ENCODE measurements at places on chromosomes 2 and 18.

DNA sequence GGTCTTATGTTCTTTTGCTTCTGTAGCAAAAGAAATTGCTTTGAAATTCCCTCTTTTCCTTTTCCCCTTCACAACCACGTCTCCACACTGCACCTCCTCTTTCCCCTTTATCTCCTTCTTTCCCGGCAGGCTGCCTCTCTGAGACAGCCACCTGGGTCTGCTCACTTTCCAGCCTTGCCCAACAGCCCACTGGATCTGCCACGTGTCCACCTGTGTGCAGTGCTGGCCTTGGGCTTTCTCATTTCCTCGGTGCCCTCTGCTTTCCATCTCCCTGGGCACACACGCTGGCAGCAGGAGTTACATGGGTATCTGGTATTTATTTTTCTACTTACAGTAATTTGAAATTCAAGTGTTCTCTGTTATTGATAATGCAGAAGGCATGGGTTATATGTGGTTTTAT, 213.4 kb upstream of the LYPD1 start:
- no peak for DNase-seq
- H3K4me3 ChIP-seq = no peak overlapping the region
- no peaks in the 10 kb centered on the region for H3K36me3 ChIP-seq
- no peaks in the 10 kb centered on the region for H3K4me1 ChIP-seq
- H3K27ac ChIP-seq = no peak overlapping the region

GRCh38 chr2:176491172-176491904, 222.1 kb downstream of the MTX2 start:
- peaks cover 12% of the 10 kb centered on the region for H3K27me3 ChIP-seq
- peak; percentile 31 for DNase-seq

DNA sequence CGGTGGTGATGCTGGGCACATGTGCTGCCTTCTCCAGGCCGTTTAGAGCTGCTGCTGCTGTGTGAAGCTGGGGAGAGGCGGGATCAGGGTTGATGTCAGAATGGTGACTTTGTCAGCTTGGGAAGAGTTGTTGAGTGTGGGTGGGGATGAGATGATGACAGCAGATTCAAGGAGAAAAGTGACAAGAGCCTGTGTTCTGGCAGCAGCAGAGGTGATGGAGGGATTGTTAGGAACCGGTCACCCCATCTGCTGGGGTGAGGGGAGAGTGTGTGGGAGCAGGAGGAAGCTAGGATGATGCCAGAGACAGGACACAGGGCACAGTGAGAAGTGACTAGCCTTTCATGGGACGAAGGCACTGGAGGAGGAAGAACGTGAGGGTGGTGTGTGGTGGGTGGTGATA, 345.5 kb downstream of the RNF144A start:
- no peaks in the 10 kb centered on the region for H3K36me3 ChIP-seq
- H3K4me3 ChIP-seq = no peak overlapping the region
- H3K27me3 ChIP-seq = no peaks in the 10 kb centered on the region
- H3K4me1 ChIP-seq = no peaks in the 10 kb centered on the region

- H3K4me1 ChIP-seq = no peaks in the 10 kb centered on the region
- no peaks in the 10 kb centered on the region for H3K36me3 ChIP-seq
- H3K27ac ChIP-seq = no peak overlapping the region
- DNase-seq = no peak
These were observed 8.1 kb downstream of the COLEC12 start for GRCh38 chr18:492451-492850.

DNA sequence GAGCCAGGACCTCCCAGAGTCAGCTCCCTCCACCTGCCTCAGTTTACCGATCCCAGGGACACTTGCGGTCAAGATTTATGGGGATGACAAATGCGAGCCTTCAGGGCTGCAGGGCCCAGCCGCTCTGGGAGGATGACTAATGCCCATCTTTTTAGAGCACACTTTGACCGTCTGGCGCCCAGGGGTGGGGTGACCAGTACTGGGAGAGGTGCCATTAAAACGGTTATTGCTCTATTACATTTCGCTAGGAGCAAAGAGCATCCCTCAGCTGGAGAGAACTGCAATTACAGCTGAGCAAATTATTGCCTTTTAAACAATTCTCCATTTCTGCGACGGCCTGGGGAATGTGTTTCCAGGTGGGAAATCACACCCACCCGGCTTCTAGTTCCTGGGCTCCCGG, 42.6 kb upstream of the HPCAL1 start:
- H3K36me3 ChIP-seq = no peaks in the 10 kb centered on the region
- H3K4me3 ChIP-seq = no peak overlapping the region
- H3K27me3 ChIP-seq = no peaks in the 10 kb centered on the region
- DNase-seq = no peak
- H3K27ac ChIP-seq = no peak overlapping the region

All from breast epithelium (tissue), 4 donors.